Fibroblast of skin of right biceps (primary cell): ENCODE measurements at places on chromosomes 5 and 9.
A peak's percentile ranks its signal among the peaks of the same experiment; 100 is the strongest.

- DNase-seq, result peak; percentile 65
These were observed 27.4 kb upstream of the SAP30L start for GRCh38 chr5:154418344-154418820.

- DNase-seq, result no peak
These were observed 455 bp downstream of the OLFM1 start for GRCh38 chr9:135087899-135088347.

DNA sequence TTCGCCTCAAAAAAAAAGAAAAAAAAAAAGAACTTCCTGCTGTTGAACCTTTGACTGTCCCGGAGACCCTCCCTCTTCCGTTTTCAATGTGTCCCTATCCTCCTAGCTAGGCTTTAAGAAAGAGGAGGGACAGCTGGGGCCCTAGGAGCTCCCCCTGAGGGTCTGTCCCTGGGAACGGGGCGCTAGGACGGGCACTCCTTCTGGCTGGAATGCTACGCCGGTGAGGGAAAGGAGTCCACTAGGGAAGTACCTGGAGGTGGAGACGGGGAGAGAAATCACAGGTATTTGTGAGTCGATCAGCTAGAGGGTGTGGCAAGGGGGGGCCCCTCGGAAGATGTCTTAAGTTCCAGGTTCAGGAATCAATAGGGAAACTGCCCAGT lies 4.6 kb downstream of the SIT1 start:
- DNase-seq, result no peak

DNA sequence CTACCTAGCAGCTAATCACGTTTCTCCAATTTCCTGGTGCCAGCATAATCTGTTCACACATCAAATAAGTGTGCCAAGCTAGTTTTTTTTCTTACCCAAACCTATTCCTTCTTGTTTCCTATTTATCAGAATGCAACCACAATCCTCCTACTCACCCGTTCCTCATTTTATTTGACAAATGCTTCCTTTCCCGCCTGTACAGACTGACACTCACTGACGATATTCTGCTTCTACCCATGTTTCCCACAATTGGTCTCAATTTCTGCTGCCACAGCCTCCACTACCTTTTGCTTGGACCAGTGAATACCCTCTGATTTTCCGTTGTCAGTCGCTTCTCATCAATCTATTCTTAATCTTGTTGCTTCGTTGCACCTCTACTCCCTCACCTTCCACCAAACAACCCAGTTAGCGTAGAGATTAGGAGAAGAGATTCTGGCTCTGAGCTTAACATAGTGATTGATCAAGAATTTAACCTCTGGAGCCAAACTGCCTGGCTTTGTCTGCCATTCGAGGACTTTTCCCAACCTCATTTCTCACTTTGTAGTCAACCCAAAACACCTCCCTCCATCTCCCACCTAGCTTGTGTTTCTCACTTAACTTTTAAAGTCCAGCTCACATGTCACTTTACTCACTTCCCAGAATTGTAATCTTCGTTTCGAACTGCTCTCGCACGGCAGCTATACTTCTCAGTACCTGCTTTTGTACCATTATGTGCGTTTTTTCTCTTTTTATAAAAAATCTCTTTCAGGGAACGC lies 729 bp upstream of the TMEM38B start:
- no peak for DNase-seq

GRCh38 chr9:87405677-87406542 lies 91.8 kb upstream of the DAPK1 start:
- DNase-seq, result peak; percentile 8

DNA sequence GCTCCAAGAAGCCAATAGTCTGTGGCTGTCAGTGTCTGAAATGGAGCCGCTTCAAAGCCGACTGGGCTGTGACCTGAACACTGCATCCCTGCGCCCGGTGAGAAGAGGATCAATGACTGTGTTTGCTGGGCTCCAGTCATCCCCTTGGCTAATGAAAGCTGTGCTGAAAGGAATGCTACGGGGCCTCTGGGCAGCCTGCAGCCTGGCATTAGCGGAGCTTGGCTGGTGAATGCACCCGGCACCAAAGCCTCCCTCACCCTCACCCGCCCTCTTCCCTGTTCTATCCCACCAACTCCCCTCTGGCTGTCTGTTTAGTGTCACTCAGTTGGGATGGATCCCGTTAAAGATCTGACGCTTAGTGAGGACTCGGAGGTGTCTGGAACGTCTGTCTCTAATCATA lies 355.3 kb downstream of the BNC2 start:
- DNase-seq, result peak; percentile 42

GRCh38 chr5:155024015-155024414 lies 10.5 kb downstream of the KIF4B start:
- DNase-seq, result no peak

GRCh38 chr9:70874451-70874850 lies 247.0 kb downstream of the TRPM3 start:
- DNase-seq, result peak; percentile 7

- peak; percentile 7 for DNase-seq
These were observed 279.9 kb upstream of the CD180 start for GRCh38 chr5:67476531-67476930.

DNA sequence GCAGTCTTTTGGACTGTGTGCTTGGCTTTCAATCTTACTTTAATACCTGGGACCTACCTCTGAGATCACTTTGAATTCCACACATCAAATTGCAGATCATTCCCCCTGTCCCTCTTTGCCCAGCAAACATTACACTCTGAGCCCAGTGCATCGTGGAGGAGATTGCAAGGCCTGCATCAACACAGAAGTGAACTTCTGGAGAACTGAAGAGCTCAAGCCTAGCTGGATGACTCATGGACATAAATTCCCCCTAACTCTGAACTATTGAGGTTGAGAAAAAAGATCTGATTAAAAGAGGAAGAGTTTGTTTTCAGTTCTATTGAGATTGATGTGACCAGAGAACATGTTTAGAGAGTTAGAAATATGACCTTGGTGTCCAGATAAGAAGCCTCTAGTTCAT lies 316.0 kb upstream of the DMAC1 start:
- DNase-seq, result peak; percentile 1

- DNase-seq, result peak; percentile 26
These were observed 970.0 kb downstream of the MAT2B start for GRCh38 chr5:164475339-164475977.

DNA sequence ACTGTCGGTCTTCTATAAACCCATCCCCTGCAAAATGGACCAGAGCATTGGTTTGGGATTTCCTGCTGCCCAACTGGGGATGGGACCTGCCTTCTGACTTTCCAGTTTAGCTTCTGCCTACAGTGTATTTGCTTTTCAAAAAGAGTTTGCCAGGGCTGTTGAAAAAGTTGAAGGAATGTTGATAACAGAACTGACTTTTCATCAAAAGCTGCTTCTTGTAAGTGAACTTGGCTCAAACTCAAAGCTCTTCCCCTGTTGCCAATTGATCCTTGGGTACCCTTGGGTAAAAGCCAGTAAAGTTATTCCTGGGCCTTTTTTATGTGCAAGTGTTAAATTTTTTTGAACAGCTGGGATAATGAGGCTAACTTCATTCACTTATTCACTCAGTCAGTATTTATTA lies 142.9 kb upstream of the SLC30A5 start:
- DNase-seq, result no peak

GRCh38 chr9:26510137-26510536 lies 382.5 kb downstream of the CAAP1 start:
- DNase-seq, result no peak

DNA sequence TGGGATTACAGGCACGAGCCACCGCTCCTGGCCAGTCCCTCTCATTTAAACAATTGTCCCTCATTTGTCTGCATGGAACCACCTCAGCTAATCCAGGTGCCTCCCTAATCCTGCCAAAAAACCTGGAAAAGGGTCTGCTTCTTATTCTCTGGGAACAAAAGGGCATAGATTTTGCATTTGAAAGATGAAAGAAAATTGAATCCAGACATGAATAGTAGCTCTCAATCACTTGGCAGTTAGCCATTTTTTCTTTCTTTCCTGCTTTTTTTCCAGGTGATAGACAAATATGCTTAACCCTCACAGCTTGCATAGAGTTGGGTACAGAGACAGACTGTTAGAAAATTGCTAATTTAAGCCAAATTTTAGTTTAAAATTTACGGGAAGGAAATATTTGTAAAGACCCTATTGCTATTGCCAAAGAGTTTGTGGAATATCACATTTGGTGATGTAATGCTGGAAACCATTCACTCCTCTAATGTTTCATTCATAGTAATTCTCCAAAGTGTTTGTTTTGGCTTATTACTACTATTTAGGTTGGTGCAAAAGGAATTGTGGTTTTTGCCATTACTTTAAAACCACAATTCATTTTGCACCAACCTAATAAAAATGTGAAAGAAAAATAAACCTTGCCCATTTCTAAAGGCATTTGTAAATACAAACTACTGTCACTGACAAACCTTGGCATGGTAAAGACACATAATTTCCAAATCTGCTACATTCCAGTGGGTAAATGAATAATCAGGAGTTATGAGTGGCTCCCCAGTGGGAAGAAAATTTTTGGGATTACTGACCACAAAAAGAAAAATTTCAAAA lies 80.5 kb upstream of the JAK2 start:
- peak; percentile 80 for DNase-seq

DNA sequence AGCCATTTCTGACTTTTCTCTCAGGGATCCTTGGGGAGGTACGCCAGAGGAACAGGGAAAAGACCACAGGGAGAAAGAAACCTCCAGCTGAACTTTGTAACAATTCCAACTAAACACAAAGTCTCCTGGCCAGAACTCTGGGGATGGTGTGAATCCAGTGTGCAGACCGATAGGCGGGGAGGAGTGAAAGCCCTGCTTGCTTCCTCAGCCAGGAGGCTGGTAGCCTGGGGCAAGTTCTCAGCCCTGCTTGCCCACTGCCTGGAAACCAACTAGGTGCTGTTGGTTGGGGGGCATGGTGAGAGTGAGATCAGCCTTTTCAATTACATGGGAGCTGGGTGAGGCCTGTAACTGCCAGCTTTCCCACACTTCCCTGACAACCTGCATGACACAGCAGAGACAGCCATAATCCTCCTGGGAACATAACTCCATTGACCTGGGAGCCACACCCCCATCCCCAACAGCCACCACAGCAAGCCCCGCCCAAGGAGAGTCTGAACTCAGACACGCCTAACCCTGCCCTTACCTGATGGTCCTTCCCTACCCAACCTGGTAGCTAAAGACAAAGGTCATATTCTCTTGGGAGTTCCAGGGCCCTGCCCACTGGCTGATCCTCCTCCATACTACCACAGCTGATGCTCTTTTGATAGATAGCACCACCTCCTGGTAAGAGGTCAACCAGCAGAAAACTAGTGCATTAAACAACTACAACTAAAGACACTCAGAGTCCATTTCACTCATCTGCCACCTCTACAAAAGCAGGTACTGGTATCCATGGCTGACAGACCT lies 100.1 kb upstream of the TNFAIP8 start:
- no peak for DNase-seq
